Foreskin melanocyte (primary cell): ENCODE measurements at places on chromosomes 13 and 19.

DNA sequence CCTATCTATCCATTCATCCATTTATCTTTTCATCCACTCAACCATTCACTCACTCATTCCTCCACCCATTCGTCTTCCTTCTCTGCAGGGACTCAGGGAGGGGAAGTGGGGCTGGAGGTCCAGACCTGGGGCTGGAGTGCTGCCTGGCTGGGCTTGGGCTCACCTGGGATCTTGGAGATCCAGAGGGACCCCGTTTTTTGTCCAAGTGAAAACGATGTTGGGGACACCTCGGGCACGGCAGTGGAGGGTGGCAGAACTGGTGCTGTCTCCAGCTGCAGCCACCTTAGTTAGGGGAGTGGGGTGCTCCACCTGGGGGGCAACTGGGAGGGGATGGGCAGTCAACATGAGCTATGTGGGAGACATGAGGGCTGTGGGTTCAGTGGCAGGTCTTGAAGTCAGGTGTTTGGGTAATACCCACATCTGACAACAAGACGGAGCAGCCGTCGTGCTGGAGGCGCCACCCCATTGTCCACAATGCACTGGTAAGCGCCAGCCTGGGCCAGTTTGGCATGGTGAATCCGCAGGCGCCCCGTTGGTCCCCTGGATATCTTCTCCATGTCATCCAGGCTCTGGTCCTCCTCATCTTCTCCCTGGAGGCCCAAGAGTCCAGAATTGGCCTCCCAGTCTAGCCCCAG, 10.2 kb downstream of the NPHS1 start:
- DNase-seq: no peak

- DNase-seq: no peak
Measured at GRCh38 chr19:14512406-14512961, 5.7 kb downstream of the DNAJB1 start.

DNA sequence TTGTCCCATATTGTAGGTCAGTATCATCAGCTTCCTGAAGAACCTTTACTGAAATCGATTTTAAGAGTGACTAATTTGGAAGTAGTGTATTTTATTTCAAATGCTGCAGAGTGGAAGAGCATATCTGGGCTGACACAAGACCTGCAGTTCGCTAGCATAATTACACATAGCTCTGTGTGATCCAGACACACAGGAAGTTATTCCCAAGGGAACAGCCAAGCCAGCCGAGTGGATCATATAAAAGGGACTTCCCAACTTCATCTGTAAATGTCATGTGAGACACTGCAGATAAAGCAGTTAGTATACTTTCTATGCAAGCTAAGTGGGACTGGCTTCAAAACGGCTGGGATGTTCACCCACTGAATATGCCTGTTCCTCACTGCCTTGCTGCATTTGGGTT, 760.4 kb downstream of the SLITRK1 start:
- no peak for DNase-seq

- no peak for DNase-seq
Measured at GRCh38 chr13:22200440-22200839, 529.6 kb downstream of the FGF9 start.

DNA sequence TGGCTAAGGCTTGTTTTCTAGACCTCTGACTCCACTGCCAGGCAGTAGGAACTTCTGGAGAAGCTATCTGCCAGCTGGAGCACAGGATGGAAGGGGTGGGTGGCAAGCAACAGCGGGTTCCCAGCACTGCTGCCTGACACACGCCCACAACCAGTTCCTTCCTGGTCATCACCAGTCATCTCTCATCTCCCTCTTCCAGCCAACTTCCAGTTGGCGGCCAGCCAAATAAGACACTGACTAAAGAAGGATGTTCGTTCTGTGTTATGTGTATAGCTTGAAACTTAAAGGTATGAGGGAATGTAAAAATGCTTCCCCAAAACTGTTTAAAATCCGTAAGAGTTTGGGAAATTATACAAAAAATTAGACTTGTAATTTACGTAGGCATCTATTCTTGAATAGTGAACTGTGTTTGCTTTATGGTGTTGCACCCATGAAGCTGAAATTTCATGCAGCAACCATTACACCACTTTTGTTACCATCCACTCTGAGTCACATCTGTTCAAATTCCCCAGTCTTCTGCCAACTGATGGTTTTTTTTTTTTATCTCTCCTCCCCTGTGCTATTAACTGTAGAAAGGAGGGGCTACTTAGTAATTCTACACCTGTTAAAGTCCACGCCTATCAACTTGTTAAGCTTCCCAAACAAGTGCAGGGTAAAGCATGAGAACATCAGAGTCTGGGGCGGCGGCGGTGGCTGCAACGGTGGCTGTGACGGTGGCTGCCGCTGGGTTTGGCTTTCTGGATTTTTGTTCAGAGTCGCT, 86.2 kb upstream of the FRY start:
- peak; percentile 51 for DNase-seq

DNA sequence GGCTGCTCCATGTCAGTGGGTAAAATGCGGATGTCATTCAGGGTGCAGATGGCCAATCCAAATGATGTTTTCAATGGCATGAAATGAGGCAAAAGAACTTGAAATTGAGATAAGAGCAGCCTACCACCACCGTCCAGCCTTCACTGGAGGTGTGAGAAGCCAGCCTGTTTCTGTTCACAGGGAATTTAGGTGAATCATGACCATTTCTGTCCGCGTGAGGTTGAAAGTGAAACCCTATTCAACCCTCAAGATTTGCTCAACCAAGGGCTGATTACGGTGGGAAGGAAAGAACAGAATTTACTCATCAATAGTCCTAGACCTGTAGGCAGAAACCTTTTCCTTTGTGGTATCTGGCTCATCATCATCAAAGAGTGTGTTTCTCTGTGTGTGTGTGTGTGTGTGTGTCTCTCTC, 370.7 kb downstream of the COG6 start:
- DNase-seq: no peak

- no peak for DNase-seq
Measured at GRCh38 chr19:7177926-7178325, 108.4 kb downstream of the ZNF557 start.

DNA sequence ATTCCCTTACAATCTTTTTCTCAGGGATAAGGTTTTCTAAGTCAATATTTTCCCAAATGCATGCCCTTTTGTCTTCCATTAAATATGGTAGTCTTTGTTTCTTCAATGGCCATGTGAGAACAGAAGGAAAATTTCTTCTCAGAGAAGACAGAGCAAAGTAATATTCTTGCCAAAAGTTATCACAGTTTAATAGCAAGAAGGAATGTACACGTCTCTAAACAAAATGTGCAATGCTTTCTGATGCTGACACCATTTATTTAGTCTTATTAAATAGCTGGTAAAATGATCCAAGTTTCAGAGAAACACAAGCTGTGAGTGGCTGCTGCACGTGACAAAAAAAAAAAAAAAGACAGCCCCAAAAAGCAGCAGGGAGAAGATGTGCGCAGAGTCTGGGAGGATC, 542.5 kb downstream of the GPC6 start:
- DNase-seq: no peak

DNA sequence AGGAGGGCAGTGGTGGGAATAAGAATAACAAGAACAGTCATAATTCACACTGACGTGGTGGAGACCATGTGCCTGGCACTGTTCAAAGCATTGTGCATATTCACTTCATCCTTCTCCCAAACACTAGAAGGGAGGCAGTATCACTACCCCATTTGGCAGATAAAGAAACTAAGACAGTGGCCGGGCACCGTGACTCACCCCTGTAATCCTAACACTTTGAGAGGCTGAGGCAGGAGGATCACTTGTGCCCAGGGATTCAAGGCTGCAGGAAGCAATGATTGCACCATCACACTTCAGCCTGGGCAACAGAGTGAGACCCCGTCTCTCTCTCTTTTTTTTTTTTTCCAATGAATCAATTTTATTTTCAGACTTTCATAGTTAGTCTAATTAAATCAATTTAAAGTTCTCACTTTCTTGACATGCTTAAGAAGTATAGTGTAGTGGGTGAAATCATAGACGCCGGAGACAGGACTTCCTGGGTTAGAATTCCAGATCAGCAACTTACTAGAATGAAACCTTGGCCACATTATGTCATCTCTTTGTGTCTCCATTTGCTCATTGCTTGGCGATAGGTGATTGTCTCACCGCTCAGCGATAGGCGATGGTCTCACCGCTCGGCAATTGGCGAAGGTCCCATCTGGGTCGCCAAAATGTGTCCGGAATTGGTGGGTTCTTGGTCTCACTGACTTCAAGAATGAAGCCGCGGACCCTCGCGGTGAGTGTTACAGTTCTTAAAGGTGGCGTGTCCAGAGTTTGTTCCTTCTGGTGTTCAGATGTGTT, 5.3 kb upstream of the ATG4D start:
- no peak for DNase-seq

- no peak for DNase-seq
Measured at GRCh38 chr13:74171641-74172040, 37.4 kb upstream of the KLF12 start.

GRCh38 chr13:94415500-94416237, 63.8 kb downstream of the DCT start:
- DNase-seq: no peak

DNA sequence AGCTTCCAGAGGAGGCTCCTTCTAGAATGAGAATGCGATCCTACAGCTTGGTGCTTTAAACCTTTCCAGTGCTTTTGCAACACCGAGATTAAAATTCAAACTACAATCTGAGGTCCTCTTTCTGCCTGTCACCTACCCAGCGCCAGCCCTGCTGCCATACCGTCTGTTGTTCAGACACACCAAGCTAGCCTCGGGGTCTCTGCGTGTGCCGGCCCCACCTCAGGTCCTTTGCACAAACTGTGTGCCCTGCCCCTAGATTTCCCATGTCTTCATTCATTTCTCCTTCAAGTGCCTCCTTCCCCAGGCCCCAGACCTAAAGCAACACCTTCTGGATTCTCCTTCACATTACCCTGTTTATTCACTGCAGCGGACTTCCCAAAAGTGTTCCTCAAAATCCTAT, 11.1 kb downstream of the HSH2D start:
- no peak for DNase-seq

GRCh38 chr13:99722931-99723330, 221.7 kb downstream of the TM9SF2 start:
- DNase-seq: no peak

DNA sequence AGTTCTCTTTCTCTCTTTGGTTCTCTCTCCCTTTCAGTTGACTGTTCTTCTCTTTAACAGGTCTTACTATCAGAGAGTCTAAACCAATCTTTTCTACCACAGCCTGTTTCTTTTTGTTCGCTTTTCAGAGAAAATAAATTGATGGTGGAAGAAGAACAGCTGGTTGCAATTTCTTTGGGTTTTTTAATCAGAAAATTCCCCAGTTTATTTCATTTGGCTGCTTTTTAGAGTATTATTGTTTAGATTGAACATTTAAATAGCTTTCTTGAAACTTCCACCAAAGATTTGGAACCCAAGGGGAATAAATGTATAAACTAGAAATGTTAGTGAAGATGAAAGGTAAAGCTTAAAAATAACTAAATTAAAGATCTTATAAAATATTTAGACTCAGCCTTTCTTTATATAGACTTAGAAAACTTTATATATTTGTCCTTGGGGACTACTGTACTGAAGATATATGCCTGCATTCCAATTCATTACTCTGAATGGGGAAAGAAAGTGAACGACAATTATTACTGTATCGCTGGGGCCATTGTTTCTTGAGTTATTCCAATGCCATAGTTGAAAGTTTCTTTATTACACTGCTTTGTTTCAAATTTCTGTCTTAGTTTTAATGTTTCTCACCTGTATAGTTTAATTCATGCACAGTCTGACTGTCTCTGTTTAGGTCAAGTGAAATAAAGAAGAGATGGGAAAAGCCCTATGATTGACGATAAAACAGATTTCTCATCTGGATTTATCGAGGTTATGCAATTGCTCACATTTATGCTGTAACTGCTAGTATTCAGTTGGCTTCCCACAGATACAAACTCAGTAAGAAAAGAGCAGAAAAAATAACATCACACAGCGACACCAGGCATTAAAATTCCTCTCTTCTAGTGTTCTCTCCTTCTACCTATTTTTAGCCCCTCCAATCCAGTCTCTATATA, 169.4 kb upstream of the CSNK1A1L start:
- DNase-seq: no peak

GRCh38 chr13:60494296-60494695, 97.3 kb downstream of the TDRD3 start:
- no peak for DNase-seq

GRCh38 chr13:22717036-22717435, 463.7 kb upstream of the SGCG start:
- DNase-seq: no peak

GRCh38 chr19:51417107-51417809, at the start of gene SIGLEC10:
TSS of gene SIGLEC10 (minus strand) at chr19:51417642. CDS start at chr19:51417581, 61 bp downstream.
- no peak for DNase-seq

DNA sequence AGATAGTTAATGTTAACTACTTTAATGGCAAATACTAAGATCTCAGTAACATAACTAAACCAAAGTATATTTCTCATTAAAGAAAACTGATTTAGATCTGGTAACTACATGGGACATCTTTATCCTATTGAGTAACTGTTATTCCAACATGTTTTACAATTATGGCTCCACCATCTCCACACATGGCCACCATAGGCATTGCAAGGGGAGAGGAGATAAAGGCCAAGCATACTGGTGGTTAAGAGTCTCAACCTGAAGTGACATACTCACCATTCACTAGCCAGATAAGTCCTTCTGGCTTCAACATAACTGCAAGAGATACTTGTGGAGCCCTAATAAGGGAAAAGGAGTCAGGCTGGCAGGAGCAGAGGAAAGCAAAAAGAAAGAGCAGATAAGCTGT, 1586.4 kb upstream of the SPRY2 start:
- DNase-seq: no peak

DNA sequence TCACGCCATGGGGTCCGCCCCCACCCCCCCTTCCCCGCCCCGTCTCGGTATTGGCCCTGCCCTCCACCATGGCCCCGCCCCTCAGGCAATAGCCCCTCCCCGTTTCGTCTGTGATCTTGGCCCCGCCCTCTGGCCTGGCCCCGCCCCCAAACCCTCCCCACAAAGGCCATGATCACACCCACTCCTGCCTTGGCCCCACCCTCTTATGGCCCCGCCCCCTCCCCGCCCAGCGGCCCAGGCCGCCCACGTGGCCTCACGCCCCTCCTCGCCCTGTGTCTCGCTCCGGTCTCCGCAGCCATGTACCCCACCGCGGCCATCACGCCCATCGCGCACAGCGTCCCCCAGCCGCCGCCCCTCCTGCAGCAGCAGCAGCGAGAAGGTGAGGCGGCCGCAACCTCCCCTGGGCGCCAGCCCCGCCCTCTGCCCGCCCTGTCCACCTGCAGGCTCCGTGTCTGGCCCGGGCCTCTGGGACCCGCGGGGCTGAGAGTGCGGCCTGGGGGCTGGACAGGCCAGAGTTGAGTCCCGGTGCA, 61.3 kb downstream of the CELF5 start:
- no peak for DNase-seq

DNA sequence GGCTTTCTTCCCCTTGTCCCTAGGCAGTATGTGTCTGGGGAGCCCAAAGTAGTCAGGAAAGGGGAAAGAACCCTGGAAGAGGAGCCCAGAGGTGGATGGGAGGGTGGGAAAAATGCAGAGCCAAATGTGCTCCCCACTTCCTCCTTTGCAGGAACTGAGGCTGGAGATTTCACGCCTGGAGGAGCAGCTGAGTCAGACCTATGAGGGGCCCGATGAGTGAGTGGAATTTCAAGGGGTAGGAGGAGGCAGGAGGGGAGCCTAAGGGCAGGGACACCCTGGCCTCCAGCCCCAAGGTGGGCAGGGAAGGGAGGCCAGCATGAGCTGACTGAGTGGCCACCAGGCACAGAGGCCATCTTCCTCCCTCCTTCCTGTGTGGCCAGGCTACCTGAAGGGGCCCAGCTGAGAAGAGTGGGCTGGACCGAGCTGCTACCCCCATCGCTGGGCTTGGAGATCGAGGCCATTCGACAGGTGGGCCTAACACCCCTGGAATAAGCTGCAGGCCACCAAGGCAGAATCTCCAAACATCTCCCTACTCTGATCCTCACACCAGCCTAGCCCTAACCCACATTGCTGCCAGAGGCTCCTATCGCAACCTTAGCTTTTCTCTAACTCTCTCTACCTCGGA, 14.3 kb downstream of the PTH2 start:
- DNase-seq: no peak
